ENCODE measurements at places on chromosomes 12 and 14.

DNA sequence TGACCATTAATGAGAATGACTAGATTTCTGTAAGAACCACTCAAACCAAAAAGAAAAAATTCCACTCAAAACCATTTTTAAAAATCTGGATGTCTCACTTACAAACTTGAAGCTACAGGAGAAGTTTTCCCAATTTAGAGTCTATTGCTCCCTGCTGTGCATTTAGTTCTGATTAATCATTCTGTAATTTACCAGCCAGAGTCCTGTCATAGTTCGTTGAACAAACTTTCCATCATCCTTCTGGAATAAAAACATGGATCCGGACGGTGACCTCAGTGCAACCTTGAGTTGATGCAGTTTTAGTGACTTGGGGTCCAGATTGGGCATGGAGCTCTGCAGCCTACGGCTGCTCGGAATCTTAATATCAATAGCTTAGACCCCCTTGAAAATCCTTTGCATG is 73.4 kb downstream of the PRMT8 start:
- DNase-seq, result no peak

GRCh38 chr12:55495490-55495889 is 3.3 kb downstream of the OR6C68 start:
- no peak for DNase-seq

GRCh38 chr12:57781244-57781643 is 1.3 kb upstream of the TSFM start:
- no peak for DNase-seq

- DNase-seq, result no peak
Measured at GRCh38 chr12:109912855-109913321, 12.8 kb downstream of the TCHP start.

DNA sequence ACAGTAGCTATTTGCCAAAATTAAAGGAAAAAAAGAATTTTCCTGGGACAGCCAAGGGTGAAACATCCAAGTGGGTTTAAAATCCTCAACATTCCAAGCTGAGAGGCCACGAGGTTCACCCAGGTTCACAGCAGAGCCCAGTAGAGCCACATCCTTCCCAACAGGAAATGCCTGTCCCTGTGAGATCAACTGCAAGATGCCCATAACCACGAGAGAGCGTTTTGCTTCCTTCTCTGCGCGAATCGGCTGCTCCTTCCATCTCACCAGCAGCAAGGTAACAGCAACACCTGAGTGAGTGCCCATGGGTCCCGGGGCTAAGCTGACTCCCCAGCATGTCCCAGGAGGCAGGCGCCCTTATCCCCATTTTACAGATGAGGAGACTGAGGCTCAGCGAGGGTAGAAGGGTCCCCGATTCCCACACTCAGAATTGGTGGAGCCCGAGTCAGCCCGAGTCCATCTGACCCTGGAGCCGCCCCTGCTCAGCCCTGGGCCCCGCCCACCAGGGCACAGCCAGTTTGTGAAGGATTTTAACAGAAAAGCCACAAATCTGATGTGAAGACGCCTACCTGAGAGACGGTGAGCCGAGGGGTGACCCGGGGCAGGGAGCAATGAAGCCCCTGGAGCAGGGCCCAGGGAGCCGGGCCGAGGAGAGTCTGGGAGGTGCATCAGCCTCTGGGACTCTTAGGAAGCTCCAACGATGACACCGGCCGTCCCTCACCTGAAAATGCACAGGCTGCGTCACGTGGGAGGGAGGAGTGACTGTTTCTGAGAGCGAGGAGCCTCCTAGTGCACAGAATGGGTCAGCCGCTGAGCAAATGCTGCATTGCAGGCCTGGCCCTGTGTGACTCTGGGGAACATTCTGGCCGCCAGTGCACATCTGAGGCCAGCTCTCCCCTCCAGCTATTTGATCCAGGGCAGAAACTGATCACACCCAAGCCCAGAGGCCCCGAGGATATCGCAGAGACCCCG is 236.9 kb upstream of the SFSWAP start:
- peak; percentile 39 for DNase-seq

DNA sequence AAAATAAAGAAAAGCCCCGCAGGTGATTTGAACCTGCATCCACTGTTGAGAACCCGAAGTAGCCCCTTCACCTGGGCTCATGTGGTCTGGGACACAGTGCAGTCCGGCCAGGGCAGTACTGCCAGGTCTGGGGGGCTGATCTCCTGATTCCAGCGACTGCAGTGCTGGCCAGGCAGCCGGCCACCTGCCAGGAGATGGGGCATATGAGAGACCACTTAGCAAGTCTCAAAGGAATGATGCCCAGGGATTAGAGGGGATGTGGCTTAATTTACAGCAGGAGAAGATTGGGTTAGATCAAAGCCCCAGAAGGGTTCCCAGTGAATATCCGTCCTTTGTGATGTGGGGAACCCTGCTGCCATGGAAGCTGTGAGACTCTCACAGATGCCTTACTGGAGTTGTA is 113.3 kb downstream of the PRMT8 start:
- DNase-seq, result peak; percentile 61

GRCh38 chr12:5623411-5623810 is 191.5 kb downstream of the NTF3 start:
- DNase-seq, result no peak

DNA sequence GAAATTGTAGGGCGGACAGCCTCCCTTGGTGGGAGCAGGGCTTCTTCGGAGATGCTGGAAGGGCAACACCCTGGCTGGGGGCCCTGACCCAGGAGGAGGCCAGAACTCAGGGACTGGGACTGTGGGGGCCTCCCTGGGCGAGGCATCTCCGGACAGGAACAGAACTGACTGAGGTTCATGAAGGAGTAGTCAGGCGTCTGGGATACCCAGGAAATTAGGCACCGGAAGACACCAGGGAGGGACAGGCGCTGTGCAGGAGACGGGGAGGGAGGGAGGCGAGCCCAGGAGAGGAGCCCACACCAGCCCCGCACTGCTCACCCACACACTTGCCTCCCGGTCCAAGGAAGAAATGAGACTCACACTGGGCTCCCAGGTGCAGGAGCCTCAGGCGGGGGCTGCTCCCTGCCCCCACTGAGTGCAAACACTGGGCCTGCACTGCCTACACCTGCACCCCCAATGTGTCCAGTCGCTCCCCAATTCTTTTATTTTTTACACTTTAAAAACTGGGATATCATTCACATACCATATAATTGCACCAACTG is 262.6 kb upstream of the SFSWAP start:
- DNase-seq, result peak; percentile 58

DNA sequence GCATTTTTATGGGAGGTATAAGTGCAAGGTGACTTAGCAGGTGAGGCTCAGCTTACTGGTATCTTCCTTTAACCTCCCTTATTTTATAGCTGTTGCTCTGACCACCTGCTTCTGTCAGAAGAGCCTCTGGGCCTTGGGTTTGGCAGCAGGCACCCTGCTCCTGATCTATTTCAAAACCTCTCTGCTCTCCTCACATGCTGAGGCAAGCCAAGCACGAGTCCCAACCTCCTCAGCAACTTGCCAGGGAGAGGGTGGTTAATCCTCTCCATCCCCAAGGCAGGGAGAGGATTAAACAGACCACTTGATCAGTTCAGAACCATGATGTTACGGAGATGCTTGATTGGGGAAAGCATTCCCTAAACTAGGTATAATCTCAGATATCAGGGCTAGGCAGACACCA is 5.4 kb downstream of the PLEKHH1 start:
- no peak for DNase-seq

DNA sequence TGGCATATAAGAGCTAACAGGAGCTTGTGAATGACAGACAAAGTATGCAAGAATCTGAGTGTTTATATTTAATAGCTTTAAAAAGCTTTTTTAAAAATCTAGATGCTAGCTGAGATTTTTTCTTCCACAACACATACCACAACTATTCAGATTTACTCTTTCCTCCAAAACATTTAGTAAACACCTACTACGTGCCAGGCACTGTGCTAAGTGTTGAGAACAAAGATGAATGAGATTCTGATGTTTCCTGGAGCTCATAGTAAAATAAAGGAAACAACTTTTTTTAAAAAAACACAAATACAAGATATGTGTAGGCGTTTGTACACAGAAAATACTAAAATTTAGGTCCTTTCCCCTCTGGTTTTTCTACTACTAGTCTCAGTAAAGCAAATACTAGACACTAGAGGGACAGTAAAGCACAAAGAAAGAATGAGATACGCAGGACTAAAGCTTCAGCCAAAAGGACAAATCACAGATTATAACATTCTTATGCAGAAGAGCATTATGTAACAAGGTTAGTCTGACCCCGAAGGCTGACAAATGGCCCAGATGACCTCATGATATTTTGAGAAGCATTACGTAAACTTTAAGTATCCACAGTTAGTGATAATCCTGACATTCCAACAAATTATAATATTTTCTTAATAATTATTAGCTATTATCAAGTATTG is 78.6 kb upstream of the PAWR start:
- no peak for DNase-seq

- no peak for DNase-seq
Measured at GRCh38 chr12:9148926-9149325, 33.2 kb upstream of the A2M start.

DNA sequence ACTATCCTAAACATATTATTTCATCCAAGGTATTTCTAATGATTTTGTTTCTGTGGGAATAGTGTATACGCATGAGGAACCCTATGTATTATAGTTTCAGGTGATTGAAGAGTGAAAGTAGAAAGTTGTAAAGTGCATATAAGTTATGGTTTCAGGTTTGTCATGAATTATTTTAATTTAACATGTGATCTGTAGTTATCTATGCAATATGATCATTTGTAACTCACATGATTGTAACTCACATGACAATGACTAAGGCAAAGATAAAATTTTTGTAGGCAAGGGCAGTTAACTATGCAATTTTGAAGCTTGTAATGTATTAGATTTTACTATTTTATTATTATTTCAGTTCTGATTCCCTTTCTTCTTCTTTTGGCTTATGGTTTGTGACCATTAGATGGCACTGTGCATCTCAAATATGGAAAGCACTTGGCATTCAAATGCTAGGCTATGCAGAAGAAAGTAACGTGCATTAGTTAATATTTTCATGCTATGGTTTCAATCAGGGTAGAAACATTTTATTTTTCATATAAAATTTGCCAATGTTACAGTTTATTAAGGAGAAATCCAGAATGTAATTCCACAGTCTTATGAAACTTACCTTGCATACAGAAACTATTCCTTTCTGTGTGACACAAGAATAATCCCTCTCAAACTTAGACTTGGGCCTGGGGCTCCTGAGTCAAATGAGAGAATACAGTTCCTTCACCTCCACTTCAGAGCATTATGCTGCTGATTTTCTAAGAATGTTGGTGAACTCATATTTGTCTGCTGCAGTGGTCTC is 15.8 kb upstream of the TMEM30B start:
- no peak for DNase-seq

DNA sequence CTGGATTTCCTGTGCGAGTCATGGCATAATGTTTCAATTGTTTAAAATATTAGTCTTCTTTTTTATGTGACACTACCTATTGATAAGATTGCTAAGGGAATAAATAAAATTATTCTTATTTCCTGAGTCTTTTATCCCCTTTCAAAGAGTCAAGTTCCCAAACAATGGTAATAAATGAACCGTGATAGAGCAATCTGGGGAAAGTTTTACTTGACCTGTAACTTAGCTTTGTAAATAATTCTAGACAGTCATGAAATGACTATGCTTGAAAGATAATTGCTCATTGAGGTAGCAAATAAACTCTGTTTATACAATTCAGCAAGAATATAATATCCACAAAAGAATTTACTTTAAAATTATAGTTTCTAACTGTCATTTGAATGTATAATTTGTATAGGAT is 82.1 kb downstream of the TSPAN8 start:
- DNase-seq, result no peak

DNA sequence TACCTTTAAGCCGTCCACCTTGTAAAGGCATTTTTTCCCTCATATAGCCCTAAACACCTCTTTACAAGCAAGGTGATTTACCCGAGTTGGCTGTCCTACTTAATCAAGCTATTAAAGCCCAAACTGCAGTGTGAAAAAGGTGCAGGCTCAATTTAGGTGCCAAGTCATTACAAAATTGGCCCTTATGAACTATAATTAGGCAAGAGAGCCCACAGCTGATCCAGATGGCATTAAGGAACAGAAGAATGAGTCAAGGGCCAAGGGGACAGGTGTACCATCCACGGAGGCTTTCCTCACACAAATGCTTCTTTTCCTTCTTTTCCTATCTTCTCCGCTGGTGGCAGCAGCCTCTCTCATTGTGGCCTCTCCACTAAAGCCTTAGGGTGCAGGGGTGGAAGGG is 90.5 kb downstream of the TTC8 start:
- no peak for DNase-seq

GRCh38 chr12:69633061-69633460 is 22.4 kb upstream of the LRRC10 start:
- DNase-seq, result no peak

GRCh38 chr14:66038212-66038611 is 448.0 kb upstream of the CCDC196 start:
- no peak for DNase-seq

DNA sequence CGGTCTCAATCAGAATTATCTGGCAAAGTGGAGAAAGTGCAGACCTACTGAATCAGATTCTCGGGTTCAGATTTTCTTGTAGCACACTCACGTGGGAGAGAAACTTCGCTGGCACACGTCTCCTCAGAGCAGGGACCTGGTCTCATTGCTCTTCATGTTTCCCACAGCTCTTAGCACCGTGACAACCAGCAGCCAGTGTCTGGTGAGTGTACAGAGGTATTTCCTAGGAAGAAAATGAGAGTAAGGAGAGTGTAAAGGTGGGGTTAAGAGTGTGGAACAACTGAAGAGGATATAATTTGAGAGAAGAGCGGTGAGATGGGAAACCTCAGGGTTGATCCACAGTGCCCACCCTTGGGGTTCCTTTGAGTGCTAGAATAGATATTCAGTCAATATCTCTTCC is 89.2 kb downstream of the ARF6 start:
- no peak for DNase-seq

DNA sequence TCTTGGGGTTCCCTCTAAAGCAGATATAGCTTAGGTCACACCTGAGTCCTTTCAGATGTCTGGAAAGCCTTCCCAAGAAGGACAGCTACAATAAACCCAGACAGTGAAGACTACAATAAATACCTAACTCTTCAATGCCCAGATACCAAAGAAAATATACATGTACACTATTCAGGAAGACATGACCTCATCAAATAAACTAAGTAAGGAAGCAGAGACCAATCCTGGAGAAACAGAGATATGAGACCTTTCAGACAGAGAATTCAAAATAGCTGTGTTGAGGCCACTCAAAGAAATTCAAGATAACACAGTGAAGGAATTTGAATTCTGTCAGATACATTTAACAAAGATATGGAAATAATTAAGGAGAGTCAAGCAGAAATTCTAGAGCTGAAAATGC is 15.3 kb downstream of the MIPOL1 start:
- no peak for DNase-seq

GRCh38 chr14:104776961-104777807 is 18.4 kb downstream of the AKT1 start:
- no peak for DNase-seq

DNA sequence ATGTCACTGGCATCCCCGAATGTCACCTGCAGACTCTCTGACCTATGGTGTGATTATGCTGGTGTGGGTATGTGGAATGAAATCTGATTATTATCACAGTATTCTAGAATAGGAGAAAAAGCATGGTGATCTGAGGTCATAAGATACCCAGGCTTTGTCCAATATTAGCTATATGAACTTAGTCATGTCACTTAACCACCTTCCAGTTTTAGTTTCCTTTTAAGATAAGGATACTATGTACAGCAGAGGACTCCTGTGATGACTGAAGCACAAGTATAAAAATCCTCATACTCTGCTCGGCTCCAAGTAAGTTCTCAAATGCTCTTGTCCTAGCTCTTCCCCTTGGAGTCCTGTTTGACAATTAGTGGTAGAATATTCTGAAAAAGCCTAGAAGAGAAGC is 2.8 kb downstream of the GNS start:
- no peak for DNase-seq

All from spleen (tissue), 13 donors.